AG09319 (cell line): ENCODE measurements at places on chromosomes 12 and 14.

DNA sequence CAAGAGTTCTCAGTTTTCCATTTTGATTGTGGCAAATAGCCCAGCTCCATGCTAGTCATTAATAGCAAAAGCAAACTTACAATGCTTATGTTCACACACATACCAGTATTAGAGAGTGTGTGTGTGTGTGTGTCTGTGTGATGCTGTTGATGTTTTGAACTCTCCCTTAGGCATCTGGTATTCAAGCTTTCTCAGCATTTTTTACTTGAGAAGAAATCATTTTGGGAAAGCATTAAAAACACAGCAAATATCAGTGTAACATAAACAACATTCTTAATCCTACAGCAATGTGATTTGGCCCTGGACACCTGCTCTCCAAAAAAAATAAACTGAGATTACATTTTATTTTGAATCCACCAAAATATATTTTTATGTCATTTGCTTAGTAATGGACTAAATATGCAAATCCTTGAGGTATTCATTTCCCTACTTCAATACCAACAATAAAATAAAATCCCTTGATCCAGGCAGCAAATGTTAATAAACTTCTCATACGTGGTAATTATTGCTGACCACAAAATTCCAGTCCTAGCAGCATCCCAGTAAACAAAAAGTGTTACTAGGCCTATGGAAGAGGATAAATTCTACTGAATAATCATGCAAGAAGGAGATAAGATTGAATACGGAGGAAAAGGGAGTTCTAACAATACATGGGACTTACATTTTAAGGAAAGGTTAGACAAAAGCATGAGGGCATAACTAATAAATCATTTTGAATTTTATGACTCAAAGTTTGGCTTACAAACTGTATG lies 249.5 kb upstream of the CLEC14A start:
- DNase-seq: peak; percentile 12

DNA sequence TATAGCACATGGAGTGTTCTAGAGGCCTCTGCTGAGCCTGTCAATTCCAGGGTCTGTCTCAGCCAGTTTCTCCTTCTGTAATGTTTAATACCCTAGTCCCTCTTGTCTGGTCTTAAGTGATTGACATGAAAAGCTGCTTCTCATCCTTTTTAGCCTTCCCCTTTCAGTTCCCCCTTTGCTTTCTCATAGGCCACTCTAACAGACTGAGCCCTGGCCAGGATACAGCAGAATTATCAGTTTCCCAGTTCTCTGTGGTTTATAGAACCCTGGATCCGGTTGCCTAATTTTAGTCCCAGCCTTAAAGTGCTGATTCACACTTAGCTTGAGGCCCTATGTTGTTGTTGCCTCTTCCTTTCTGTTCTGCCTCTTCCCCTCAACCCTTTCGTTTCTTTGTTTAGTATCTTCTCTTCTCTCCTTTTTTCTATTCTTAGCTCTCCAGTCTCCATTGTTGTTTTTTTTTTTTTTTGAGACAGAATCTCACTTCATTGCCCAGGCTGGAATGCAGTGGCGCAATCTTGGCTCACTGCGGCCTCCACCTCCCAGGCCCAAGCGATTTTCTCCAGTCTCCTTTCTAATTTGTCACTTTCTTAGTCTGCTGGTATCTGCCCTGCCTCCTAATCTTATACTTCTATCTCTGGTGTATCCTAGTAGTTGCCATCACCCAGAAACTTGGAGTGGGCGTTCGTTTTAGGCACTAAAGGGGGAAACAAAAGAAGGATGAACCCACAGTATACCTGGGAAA lies 2.9 kb upstream of the BIN2 start:
- no peak for DNase-seq

DNA sequence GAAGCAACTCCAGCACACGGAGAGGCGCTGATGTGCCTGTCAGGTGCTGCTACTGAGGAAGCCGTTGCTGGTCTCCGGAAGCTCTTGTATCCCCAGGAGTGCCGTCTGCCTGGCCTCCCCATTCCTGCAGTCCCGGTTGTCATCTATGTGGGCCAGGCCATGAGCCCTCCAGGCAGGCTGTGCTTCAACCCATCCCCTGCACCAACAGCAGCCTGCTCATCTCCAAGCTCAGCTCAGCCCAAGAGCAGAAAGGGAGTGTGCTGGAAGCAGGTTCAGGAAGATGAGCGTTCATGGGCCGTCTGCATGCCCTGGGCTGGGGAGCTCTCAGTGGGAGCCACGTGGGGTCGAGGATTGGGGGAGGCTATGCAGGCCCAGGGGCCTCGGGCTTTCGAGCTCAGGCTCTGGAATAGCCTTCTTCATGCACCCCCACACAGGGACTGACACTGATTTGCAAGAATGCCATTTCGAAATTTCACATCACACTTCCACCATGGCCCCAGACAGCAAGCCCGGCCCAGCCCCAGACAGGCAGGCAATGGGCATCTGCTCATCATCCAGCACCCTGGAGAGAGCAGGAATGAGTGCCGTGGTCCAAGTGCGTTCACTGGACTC lies 164.5 kb downstream of the KIF26A start:
- DNase-seq: no peak

- DNase-seq: no peak
These were observed 25.3 kb downstream of the GNS start for GRCh38 chr12:64733857-64734256.

GRCh38 chr12:7107636-7108002 lies 1.4 kb downstream of the C1RL start:
- DNase-seq: no peak

DNA sequence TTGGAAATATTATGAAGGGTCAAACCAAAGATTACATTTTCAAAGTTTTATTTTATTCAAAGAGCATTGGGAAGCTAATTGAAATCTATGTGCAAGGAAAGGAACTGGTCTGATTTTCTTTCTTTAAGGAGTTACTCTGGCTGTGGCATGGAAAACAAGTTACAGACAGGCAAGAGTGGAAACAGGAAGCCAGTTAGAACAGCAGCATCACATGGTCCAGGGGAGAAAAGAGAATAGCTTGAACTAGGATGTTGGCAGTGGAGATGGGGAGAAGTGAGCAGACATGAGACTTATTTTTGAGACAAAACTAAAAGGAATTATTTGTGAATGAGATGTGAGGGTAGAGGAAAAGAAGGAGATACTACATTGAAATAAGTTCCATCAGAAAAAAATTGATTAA lies 3.4 kb downstream of the OR11G2 start:
- no peak for DNase-seq

- DNase-seq: no peak
These were observed at the start of gene MANSC1 for GRCh38 chr12:12349711-12350665. MANSC1 (minus strand) TSS chr12:12350242; CDS start chr12:12343314, 6,928 bp downstream.

- DNase-seq: no peak
These were observed 38.5 kb downstream of the NT5DC3 start for GRCh38 chr12:103802586-103802886.

DNA sequence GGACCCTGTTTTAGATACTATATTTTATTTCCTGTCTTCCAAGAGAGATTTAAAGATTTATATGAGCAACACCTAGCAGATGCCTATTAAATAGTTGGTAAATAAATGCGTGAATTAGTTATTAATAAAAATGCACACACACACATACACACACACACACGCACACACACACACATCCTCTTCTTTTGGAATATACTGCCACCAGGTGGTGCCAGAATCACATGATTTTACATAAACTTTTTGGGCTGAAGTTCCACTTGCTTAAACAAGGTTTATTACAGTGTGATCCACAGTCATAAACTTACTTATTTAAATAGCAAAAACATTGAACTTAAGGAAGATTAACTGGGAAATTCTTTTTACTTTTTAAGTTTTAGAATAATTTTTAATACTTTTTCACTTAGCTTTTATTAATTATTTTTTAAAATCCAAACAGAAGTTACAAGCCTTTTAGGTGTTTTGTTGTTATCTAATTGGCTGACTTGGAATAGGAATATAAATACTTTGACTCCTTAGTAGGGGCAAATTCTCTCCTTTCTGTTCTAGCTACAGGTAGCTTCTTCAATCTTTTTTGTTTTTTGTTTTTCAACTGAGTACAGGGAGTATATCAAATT lies 17.5 kb downstream of the RAD51B start:
- DNase-seq: peak; percentile 45

GRCh38 chr14:36835128-36835527 lies 173.5 kb downstream of the PAX9 start:
- no peak for DNase-seq

DNA sequence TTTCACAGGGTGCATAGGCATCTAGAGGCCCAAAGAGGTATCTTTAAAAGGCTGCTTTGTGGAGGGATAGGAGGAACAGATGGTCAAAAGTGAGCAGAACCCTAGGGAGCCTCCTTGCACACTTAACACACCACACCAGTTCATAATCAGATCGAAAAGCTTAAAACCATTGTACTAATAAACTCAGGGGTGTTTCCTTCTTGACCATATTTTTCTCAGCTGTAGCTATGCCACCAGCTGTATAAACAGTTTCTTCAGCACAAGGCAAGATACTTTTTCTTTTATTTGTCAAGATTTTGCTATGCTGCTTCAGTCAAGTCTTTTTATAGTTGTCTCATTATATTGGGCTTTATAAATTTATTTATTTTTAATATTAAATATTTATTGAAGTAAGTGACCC lies 88.7 kb downstream of the RIC8B start:
- DNase-seq: no peak

GRCh38 chr14:30532264-30532663 lies 26.7 kb upstream of the G2E3 start:
- no peak for DNase-seq

GRCh38 chr12:93518725-93519124 lies 51.4 kb downstream of the MRPL42 start:
- DNase-seq: no peak

DNA sequence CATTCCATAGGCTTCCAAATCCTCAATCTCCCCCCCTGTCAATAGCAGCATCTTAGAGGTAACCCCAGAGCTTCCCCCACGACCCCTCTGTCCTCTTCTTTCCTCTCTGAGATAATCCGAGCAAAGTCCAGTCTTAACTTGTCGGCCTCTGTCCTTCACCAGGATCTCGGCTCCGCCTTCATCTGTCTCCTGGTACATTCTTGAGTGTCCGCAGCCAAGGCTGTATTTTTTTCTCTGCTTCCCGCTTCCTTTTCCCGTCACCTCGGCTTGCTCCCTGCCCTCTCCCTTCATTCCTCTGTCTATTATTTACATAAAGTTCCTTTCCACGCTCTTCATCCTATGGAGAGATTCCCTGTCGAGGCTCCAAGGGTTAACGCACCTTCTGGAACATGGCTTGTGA lies 153.9 kb upstream of the GSC start:
- no peak for DNase-seq

GRCh38 chr14:56487761-56488160 lies 91.8 kb upstream of the TMEM260 start:
- DNase-seq: peak; percentile 11

- no peak for DNase-seq
These were observed 5.1 kb upstream of the LTA4H start for GRCh38 chr12:96040305-96041133.

GRCh38 chr14:77200406-77200985 lies 18.9 kb downstream of the TMEM63C start:
- no peak for DNase-seq

- DNase-seq: no peak
These were observed 40.9 kb downstream of the PELI2 start for GRCh38 chr14:56159066-56159465.

DNA sequence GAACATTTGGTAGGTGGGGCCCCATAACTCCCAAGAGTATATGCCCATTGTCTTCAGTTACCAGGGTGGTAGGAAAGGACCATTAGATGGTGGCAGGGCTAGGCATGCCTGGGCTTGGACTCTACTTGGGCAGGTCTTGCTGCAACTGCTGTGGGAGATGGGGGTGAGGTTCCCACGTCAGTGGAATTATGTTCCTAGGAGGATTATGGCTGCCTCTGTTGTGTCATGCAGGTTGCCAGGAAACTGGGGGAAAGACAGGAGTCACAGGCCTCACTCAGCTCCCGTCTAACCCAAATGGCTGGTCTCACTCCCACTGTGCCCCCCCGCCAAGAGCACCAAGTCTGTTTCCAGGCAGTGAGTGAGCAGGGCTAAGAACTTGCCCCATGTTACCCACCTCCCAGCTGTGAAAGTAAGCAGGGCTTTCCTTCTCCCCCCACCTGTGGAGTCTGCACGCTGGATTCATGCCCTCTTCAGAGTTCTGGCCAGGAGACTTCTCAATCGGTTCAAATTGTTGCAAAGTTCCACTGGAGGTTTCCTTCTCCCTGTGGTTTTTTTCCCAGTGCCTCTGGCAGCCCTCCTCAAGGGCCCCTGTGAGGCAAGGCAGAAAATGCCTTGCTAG lies 337.5 kb downstream of the CCDC91 start:
- no peak for DNase-seq

- DNase-seq: no peak
These were observed 1.9 kb downstream of the RNASE7 start for GRCh38 chr14:21043974-21044618.

- DNase-seq: no peak
These were observed 113.4 kb downstream of the PLXNC1 start for GRCh38 chr12:94261786-94262185.

GRCh38 chr14:23670481-23670880 lies 34.3 kb downstream of the DHRS2 start:
- no peak for DNase-seq

DNA sequence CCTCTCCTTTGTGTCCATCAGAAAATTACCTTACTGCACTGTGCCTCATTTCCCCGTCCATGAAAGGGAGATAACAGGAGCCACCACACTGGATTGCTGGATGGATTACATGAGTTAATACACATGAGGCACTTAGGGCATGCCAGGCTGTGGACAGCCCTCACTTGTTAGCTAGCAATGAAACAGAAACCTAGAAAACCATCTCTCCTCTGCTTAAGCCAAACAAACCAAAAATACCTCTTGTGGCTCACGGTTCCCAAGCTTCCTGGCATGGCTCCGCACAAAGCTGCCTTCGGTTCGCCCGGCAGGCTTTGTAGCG lies 660 bp upstream of the HCFC2 start:
- peak; percentile 11 for DNase-seq

- no peak for DNase-seq
These were observed 230.8 kb downstream of the DPF3 start for GRCh38 chr14:72663076-72663487.

GRCh38 chr12:52546126-52546525 lies 6.8 kb downstream of the KRT71 start:
- DNase-seq: no peak

GRCh38 chr12:94615260-94616181 lies 34.8 kb downstream of the TMCC3 start:
- DNase-seq: no peak

- no peak for DNase-seq
These were observed 8.0 kb upstream of the RASSF8 start for GRCh38 chr12:25950329-25951115.

GRCh38 chr12:130434560-130434959 lies 96.9 kb downstream of the PIWIL1 start:
- no peak for DNase-seq

DNA sequence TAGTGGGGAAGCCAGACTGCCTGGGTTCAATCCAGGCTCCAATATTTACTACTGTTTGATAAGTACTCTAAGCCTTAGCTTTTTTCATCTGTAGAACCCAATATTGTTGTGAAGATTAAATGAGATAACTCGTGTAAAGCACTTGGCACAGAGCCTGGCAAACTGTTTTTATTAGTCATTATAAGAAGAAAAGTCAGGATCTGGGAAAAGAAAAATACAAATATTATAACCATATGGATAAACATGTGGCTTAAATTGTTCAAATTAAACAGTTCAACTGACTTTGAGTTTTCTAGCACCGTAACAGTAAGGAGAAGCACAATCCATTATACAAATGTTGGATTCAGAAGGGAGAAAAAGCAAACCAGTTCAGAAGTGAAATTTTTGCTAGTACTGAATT lies 22.0 kb upstream of the CDK17 start:
- DNase-seq: no peak
